Cardiac septum (tissue), 1 donor: ENCODE measurements at places on chromosomes 6 and 20. TPM values are rescaled to one million over a fixed set of nuclear protein-coding genes. Genes with fewer than 3 reads are reported as not detected.

The HLA-DQB2 gene
- 2.9 TPM for total RNA-seq

The BFSP1 gene
- total RNA-seq: 0.83 TPM

The DLL1 gene
- 6.4 TPM for total RNA-seq

The HSPA12B gene
- total RNA-seq: 9.2 TPM

The SNHG17 gene
- 10.6 TPM for total RNA-seq

The HLA-DOA gene
- 1.6 TPM for total RNA-seq

The COL9A1 gene
- total RNA-seq: 2.6 TPM
